ENCODE measurements at places on chromosomes 7 and 10.

- DNase-seq, result no peak
These were observed 456.7 kb downstream of the LRMDA start for GRCh38 chr10:75887992-75888680.

DNA sequence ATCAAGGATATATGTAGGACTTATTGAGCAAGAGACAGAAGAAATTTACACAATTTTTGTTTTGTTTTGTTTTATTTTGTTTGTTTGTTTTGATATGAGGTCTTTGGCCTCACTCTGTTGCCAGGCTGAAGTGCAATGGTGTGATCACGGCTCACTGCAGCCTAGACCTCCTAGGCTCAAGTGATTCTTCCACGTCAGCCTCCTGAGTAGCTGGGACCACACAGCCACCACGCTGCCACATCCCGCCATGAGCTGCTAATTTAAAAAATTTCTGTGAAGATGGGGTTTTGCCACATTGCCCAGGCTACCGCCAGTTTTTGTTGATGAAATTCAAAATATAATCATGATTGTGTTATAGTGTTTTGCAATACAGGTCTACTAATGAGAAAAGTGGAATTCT, 54.9 kb downstream of the ZNF487 start:
- DNase-seq, result no peak

DNA sequence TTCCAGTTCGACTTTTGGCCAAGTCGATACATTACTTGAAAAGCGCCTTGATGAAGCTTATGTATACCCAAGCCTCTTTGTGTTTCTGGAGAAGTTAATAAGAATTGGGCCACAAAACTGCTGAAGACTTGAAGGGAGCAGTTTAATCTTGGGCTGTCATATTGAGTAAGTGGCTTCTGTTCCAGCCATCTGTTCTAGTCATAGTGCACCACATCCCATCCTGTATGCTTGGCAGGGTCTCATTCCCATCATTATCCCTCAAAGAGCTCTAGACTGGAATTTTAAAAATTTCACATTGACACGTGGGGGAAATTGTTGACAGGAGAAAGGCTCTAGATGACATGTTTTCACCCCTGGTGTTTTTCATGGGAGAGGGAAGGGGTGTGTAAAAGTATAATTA, 196.6 kb upstream of the PLPP4 start:
- no peak for DNase-seq

DNA sequence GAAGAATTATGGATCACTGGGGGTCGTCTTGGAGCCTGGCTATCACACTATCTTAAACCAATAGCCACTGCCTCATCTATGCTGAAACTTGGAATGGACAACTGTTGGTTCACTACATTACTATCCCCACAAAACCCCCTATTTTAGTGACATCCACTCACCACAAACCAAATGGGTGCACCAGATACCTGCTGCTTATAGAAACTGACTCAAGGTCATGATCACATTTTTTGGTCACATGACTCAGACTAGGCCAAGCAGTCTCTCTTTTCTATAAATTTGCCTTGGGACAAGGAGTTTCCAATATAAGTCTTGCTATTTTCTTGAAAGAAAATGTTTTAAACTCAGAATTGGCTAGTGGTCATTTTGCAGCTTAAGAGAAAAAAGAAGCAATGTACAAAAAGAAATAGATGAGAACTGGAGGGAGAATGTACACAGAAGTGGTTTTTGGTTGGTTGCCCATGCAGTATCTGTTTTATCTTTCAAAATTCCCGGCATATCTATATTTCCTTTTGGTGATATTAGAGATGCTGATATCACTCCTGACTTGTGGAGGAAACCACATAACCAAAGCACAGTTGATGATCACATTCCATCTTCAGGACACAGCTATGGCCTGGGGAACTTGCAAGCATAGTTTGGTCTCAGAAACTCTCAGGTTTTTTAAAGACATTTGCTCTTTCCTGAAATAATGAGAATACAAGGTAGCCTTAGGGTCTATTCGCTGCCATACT, 85.2 kb upstream of the CACNA2D1 start:
- DNase-seq, result no peak

GRCh38 chr7:138919216-138919615, 62.0 kb downstream of the KIAA1549 start:
- DNase-seq, result no peak

DNA sequence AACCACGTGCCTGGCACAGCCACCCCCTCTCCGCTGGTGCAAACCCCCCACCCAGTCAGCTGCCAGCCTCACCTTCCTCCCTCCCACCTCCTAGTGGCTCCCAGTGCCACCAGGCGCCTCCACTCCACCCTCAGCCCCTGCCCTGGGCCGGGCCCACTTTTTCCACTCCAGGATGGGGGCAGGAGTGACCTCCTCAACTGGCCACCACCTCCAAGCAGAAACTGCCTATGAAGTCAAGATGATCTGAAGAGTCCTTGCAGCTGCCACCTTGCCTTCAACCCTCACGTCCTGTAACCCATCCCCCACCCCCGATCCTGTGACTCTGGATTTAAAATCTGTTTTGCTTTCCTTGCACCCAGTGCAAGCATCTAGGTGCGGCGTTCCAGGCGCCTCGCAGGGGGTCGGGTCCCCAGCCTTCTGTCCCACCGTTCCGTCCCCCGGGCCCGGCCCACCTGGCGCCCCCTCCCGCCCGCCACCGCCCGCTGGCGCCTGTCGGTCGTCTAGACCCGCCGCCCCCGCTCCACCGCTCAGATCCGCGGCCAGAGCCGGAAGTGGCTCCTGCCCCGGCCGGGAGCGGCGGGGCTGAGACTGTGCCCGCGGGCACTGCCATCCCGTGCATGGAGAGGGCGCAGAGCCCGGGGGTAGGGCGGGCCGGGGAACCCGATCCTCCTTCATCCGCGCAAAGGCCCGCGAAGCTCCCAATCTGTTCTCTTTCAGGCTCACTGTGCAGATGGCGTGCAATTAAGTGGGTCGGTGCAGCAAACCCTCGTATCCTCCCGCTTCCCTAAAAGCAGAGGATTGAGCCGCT, 51.2 kb upstream of the GTF2I start:
- DNase-seq, result no peak

DNA sequence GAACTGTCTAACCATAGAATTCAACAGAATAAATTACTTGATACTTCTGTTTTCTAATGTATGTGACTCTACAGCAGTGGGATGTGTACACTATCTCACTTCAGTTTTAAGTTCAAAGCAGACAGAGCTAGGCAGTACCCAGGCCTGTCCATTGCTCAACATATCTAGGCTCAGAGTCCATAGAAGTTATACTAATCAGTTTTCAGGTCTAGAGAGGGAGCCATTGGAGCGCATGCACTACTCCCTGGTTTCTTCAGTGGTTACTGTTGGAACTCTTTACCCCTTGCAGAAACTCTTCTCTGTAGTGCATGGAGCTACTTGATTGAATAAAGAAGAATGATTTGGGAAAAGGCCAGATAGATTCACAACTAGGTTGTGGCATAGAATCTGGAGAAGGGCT, 4.4 kb downstream of the CD36 start:
- no peak for DNase-seq

DNA sequence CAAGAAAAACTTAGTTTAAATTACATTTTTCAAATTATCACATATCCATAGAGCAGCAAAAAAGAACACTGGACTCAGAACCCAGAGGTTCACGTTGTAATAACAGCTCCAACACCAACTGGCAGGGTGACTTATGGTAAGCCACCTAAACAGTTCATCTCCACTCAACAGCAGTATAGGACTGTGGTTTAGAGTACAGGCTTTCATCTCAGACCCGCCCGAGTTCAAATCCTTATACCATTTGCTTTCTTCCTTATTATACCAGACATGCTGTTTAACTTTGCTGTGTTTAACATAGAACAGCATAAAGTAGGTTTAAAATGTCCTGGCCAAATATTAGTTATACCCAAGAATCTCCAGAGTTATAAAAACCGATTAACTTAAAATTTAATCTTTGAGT, 97.9 kb downstream of the ARHGAP21 start:
- DNase-seq, result no peak

DNA sequence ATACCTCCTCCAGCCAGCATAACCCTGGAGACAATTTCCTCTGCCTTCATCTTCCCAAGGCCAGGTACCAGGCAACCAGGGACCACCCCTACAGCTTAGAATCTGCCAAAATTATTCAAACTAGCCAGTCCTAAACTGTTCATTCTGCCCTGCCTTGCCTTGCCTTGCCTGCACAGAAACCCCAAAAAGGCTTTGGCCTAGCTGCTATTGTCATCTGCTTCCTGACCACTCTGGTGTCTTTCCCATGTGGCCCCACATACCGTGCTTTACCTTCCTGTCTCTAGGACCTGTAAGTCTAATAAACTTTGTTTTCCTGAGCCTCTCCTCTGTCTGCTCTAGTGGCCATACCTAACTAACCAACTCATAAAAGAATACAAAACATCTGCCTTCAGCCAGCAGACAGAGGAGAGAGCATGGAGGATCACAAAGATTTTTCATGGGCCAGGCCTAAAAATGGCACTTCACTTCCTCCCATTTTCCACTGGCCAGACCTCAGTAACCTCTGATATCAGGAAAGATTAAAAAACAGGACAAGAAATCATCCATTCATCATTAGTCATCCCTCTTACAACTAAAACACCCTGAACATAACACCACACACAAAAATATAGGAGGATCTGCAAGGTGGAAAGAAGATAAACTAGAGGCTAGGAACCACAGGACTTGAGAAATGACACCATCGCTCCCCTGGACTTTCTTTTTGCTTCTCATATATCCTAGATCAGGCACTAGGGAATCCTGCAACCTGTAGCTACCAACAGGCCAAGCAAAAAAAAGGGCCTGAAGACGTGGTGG, 51.5 kb downstream of the IMMP2L start:
- no peak for DNase-seq

DNA sequence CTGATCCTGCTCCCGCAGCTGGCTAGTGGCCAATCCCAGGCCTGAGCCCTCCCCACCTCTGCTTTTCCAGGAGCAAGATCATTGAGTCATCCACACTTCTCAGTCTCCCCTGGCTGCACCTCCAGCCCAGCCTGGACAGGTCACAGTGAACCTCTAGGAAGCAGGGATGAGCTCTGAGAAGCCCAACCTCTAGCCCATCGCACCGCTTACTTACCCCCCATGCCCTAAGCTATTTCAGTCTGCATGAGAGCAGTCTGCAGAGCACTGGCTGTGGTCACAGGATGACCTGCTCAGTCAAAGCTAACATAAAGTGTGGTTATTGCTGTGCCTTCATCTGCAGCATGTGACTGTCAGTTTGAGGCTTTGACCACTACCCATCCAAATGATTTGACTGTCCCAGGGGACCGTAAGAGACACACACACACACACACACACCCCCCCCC, 129.2 kb downstream of the SORBS1 start:
- no peak for DNase-seq

DNA sequence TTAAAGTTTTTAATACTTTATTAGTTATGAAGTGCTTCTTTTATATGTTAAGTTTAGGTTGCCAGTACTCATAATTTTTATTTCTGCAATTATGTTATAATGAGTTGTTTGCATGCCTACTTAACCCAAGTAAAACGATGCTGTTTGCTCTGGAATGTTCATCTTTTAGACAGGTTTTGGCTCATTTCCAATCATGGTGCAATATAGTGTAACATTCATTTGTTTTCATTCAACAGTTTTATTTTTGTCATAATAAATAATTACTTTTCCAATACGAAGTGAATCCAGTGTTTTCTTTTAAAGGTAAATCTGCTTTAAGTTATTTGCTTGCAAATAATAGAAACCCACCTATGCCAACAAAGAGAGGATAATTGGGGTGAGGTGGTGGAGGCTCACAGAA, 22.1 kb downstream of the ARL5B start:
- no peak for DNase-seq

- no peak for DNase-seq
These were observed 23.0 kb upstream of the DMBT1 start for GRCh38 chr10:122537545-122537944.

DNA sequence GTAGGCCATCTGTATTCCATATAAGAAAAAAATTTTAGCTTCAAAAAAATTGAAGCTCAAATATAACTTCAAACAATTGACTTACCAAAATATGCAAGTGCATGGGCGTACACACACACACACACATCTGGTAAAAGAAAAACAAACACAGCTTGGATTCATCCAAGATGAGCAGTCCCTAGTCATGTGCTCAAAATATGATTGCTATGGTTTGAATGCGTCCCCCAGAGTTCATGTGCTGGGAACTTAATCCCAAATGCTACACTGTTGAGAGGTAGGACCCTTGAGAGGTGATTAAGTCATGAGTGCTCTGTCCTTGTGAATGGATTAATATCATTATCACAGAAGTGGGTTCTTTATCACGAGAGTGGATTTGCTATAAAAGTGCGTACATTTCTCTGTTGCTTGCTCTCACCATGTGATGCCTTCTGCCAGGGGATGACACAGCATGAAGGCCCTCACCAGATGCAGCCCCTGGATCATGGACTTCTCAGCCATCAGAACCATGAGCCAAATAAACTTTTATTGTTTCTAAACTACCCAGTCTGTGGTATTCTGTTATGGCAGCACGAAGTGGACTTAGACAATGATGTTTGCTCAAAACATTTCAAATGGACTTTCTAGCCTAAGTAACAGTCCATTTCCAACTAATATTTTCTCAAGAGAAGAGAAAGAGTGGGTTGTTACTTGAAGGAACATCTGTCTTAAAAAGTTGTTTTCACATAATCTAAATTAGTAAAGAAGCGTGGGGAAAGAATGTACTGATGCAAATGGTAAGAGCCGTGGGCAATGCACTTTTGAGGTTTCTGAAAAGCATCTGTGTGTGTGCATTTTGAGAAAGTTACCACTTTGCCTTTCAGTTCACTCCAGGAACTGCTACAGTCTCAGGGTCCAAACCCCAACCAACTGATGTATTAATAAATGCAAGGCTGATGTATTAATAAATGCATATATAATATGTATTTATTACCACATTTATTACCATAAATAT, 15.1 kb upstream of the SVIL start:
- no peak for DNase-seq

DNA sequence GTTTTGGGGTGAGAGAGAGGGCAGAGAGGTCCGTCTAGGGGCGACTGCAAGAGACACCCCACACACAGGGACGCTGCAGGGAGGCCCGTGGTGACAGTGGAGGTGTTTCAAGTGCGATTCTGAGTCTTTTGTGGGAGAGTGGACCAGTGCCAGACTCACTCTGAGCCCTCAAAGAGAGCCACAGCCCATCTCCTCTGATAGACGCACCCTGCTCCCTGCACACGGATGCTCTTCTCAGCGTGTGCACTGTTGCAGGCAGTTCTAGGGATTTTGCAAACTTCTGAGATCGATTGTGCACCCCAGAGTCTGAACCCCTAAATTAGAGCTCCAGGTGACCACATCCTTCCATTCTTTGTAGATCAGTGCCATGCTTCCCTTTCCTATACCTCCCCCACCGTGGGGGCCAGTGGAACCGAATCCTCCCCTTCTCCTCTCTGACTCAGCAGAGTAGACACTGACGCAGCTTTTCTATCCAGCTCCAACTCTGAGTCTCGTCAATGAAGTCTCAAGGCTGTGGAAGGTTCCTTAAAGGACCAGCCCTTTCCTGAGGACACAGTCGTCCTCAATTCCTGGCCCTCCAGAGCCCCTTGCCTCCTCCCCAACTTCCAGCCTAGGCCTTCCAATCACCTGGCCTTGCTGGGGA, 83.8 kb downstream of the TMEM130 start:
- DNase-seq, result no peak

GRCh38 chr7:79912213-79912633, 222.4 kb upstream of the GNAI1 start:
- no peak for DNase-seq
